ENCODE measurements at places on chromosomes 11 and 22.

DNA sequence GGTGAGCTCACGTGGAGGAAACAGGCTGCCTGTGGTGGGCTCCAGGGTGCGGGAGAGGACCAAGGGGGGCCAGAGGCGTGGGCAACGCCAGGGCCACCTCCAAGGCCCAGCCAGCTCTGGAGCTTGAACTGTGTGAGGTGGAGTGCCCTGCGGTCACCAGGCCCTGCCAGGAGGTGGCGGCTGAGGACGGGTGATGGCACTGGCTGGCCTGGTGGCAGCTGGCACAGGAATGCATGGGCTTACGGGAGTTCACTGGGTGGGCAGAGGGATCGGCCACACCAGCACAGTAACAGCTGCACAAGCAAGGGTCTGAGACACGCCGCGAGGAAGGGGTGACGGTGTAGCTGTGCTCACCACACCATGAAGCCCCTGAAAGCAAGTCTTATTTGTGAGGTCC lies 15.8 kb downstream of the TOLLIP start:
- H3K4me3 ChIP-seq: no peak overlapping the region
- peaks cover 8% of the 10 kb centered on the region for H3K36me3 ChIP-seq
- H3K27me3 ChIP-seq: no peaks in the 10 kb centered on the region

GRCh38 chr11:128518493-128519207 lies 68.7 kb downstream of the ETS1 start:
- peak; percentile 41 for DNase-seq
- H3K4me3 ChIP-seq: no peak overlapping the region
- peaks cover 45% of the 10 kb centered on the region for H3K27me3 ChIP-seq
- H3K36me3 ChIP-seq: no peaks in the 10 kb centered on the region

- H3K27ac ChIP-seq: no peak overlapping the region
- peaks cover 54% of the 10 kb centered on the region for H3K27me3 ChIP-seq
- H3K36me3 ChIP-seq: no peaks in the 10 kb centered on the region
- peaks cover 5% of the 10 kb centered on the region for H3K4me1 ChIP-seq
- no peak overlapping the region for H3K4me3 ChIP-seq
Observed at GRCh38 chr22:41923595-41924276, 2.9 kb downstream of the TNFRSF13C start.

GRCh38 chr11:86660088-86660487 lies 12.3 kb downstream of the ME3 start:
- no peak overlapping the region for H3K27ac ChIP-seq
- H3K27me3 ChIP-seq: peaks cover 4% of the 10 kb centered on the region
- peak; percentile 47 for DNase-seq
- H3K4me3 ChIP-seq: no peak overlapping the region

DNA sequence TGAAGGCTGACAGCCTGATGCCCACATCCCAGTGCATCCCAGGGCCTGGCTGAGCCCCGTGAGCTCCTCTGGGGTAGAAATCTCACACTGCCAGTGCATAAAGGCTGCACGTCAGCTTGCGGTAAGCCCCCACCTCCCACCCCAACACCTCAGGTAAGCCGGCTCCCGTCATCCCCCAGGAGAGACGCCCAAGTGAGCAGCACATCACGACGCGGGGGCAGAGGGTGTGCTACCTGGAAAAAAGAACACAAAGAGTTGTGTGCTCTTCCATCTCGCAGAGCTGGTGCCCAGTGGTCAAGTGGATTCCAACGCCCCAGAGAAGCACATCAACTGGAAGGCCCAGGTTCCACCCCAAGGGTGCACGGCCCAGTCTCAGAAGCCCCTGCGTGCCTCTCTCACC lies 50.0 kb downstream of the IGSF9B start:
- no peak for DNase-seq
- H3K36me3 ChIP-seq: no peaks in the 10 kb centered on the region
- no peak overlapping the region for H3K27ac ChIP-seq
- H3K4me3 ChIP-seq: no peak overlapping the region
- H3K27me3 ChIP-seq: no peaks in the 10 kb centered on the region
- H3K4me1 ChIP-seq: no peaks in the 10 kb centered on the region

DNA sequence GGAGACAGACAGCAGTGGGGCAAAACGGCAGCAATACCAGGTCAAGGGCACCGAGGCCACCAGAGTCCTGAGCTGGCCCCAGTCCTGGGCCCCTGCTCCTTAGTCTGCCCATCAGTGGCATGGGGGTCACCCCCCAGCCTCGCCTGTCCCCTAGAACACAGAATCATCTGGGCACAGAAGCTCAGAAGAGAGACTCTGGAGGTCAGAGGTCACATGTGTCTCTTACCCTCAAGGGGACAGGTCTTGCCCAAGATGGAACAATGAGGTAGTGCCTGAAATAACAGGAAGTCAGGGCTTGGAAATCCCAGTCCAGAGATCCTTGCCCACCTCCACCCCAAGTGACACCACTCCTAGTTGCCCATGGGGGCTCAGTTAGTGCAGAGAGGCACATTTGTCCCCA lies 20.6 kb downstream of the PDE2A start:
- no peak for DNase-seq
- no peak overlapping the region for H3K27ac ChIP-seq
- H3K4me3 ChIP-seq: no peak overlapping the region
- H3K4me1 ChIP-seq: peaks cover 10% of the 10 kb centered on the region

- no peak overlapping the region for H3K4me3 ChIP-seq
- no peak overlapping the region for H3K27ac ChIP-seq
- no peaks in the 10 kb centered on the region for H3K4me1 ChIP-seq
- H3K36me3 ChIP-seq: no peaks in the 10 kb centered on the region
- DNase-seq: peak; percentile 85
- no peaks in the 10 kb centered on the region for H3K27me3 ChIP-seq
Observed at GRCh38 chr11:46315033-46315738, 32.1 kb upstream of the DGKZ start.

DNA sequence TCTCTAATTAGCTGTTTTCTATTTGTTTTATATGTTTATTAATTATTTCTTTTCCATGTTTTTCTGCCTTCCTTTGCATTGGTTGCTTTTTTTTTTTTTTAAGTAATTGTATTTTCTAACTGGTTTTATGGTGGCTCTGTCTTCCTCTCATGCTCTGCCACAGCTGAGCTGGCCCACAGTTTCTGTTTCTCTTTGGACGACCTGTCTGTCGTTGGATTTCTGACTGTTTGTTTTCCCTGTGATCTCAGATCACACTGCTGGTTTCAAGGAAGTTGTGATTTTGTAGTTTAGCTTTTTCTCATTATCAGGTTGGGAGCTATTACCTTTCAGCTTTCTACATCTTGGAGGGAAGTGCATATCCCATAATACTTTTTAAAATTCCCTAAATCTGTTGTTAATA lies 15.9 kb upstream of the OR6M1 start:
- peak overlapping the region; percentile 88 for H3K27ac ChIP-seq
- DNase-seq: no peak
